ENCODE measurements at places on chromosomes 11 and 22. TPM values are rescaled to one million over a fixed set of nuclear protein-coding genes. Genes with fewer than 3 reads are reported as not detected.
A peak's percentile ranks its signal among the peaks of the same experiment; 100 is the strongest.

DNA sequence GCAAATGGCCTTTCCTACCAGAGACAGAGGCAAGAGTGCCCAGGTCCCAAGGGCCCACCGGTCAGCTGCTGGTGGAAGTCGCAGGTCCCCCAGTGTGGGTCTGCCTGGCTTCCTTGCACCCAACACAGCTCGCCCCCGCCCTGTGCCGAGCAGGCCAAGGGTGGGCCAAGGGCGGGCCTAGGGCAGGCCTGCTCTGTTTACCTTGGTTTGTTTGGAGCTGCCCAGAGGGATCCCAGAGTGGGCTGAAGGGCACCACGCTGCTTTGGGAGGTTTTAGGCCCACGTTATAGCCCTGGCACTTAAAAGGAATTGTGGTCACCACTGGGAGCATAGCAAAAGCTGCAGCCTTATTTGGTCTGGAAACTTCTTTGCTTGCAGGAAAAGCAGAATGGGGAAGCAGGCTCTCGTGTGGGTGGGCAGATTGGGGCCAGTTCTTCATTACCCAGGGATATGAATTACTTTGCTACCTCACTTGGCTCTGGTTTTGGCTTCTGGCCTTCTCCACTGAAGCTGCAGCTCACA, 38.0 kb downstream of the MRGPRD start:
- no peaks in the 10 kb centered on the region for H3K27me3 ChIP-seq
- no peak for DNase-seq
- no peak overlapping the region for H3K4me3 ChIP-seq
- H3K36me3 ChIP-seq, result peaks cover 2% of the 10 kb centered on the region
- no peak overlapping the region for H3K27ac ChIP-seq
- peaks cover under 1% of the 10 kb centered on the region for H3K4me1 ChIP-seq

- H3K4me1 ChIP-seq, result peaks cover 11% of the 10 kb centered on the region
- DNase-seq, result no peak
- H3K27me3 ChIP-seq, result peaks cover 3% of the 10 kb centered on the region
- H3K4me3 ChIP-seq, result peak within 1 kb of the TSS; percentile 75
- H3K27ac ChIP-seq, result no peak within 1 kb of the TSS
Measured at GRCh38 chr11:73645972-73646631, at the start of gene PLEKHB1. Gene PLEKHB1 (plus strand): TSS chr11:73646581. CDS start chr11:73646609, 28 bp downstream.

DNA sequence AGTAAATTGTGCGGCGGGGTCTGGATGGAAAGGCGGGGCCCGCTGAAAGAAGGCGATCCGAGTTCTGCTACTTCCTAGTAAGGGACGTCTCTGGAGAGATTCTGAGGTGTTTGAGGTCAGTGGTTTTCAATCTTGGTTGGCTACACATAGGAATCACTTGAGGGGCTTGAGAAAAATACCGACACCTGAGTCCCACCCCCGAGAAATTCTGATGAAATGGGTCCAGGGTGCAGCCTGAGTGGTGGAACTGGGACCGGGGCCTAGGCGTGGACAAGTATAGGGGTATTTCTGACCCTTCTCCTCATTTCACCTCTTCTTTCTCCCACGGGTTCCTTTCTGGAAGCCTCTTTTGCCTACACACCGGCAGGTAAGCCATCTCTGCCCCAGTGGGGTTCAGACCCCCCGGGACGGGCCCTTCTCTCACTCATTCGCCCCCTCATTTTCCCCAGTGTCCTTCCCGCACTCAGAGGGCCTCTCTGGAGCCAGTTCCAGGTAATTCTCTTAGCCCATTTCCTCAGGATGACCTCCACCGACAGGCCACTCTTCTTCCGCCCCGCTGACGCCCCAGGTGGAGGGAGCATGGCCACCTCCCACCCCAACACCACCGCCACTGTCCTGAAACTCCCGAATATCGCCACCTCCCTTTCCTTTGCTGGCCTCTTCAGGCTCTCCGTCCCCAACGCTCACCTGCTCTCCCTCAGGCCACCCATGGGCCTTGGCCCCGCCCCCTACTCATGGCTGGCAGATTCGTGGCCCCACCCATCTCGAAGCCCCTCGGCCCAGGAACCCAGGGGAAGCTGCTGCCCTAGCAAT, 11.8 kb downstream of the ROBO3 start:
- H3K27ac ChIP-seq, result peak overlapping the region; percentile 86
- peaks cover 11% of the 10 kb centered on the region for H3K4me1 ChIP-seq
- peaks cover 40% of the 10 kb centered on the region for H3K27me3 ChIP-seq
- H3K36me3 ChIP-seq, result no peaks in the 10 kb centered on the region
- DNase-seq, result no peak

DNA sequence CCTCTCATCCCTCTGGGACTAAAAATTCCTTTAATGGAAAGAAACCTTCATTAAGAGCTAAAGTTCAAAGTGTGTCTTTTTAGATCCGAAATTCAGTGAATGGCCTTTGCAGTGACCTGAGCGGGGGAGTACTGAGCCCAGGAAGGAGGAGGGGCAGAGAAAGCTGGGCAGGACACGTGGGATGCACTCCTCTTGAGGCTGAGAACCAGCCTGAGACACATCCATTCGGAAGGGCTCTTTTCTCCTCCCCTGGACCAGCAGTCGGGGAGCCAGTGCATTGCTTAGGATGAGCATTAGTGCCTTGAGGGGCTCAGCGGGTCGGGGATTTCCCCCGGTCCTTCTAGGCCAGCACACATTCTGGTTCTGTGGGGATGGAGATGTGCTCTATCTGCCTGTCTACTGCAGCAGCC, 258.9 kb upstream of the B3GAT1 start:
- H3K27me3 ChIP-seq, result peaks cover 6% of the 10 kb centered on the region
- no peak for DNase-seq
- H3K4me1 ChIP-seq, result no peaks in the 10 kb centered on the region
- H3K27ac ChIP-seq, result no peak overlapping the region

DNA sequence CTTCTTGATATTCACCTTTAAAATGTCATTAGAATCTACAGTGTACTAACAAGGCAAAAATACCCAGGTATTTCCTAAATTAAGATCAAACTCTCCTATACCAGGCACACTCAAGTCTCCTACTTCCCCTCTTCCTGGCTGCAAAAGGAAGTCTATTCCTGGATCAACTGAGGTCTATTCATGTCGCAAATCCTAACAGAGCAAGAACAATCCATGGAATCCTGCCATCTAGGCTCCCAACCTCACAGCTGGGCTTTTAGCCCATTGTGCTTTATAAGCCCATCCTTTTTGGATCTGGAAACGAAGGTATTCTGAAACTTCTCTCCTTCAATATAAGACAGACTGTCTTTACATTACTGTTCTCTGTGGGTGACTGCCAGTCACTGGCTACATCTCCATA, 161.8 kb downstream of the SOX6 start:
- H3K4me1 ChIP-seq, result no peaks in the 10 kb centered on the region
- DNase-seq, result no peak
- H3K27ac ChIP-seq, result no peak overlapping the region
- H3K4me3 ChIP-seq, result no peak overlapping the region
- H3K27me3 ChIP-seq, result no peaks in the 10 kb centered on the region

GRCh38 chr11:66579017-66579606, 10.7 kb upstream of the CTSF start:
- peaks cover 11% of the 10 kb centered on the region for H3K4me1 ChIP-seq
- no peak overlapping the region for H3K27ac ChIP-seq
- H3K36me3 ChIP-seq, result no peaks in the 10 kb centered on the region
- DNase-seq, result peak; percentile 92
- H3K27me3 ChIP-seq, result peaks cover 19% of the 10 kb centered on the region

GRCh38 chr11:130636722-130637464, 188.4 kb downstream of the ADAMTS15 start:
- H3K4me1 ChIP-seq, result peaks cover 37% of the 10 kb centered on the region
- peak overlapping the region; percentile 62 for H3K27ac ChIP-seq
- H3K36me3 ChIP-seq, result no peaks in the 10 kb centered on the region
- DNase-seq, result peak; percentile 58
- H3K27me3 ChIP-seq, result no peaks in the 10 kb centered on the region

- no peaks in the 10 kb centered on the region for H3K36me3 ChIP-seq
Measured at GRCh38 chr11:114200351-114201133, 95.7 kb upstream of the NNMT start.

LMO2 gene
- total RNA-seq, result not detected

FAM227A gene
- total RNA-seq, result 0.71 TPM
